Mammary epithelial cell (primary cell): ENCODE measurements at places on chromosomes 4 and X. TPM values are rescaled to one million over a fixed set of nuclear protein-coding genes. Genes with fewer than 3 reads are reported as not detected.

DNA sequence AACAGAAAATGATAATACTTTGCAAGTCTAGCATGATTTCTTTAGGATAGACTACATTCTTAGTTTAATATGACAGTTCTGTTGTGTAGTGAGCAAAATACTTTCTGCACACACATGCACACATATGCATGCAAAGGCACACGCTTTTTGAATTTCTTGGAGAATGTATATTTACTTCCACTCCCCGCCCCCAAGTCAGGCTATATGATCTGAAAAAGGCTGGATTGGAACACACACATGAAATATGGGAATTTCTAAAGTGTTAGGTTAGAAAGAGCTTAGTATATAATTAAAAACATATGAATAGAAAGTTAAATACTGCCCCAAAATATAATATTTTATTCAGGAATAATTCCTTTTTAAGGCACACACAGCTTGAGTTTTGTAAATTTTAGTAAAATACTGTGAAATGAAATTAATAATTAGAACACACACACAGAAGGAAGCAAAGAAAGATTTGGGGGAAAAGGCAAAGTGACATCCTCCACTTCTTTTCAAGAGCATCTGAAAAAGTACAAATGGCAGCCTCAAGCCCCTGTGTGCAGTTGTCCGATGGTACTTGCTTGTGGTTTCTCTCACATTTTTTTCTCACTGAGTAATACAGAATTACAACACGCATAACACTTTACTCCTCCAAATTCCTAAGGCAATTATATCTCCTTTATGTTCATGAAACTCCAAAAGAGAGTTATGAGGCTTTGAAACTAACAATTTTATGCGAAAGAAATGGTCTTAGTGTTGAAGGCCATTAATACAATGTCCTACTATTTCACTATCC is 228.9 kb upstream of the ETNPPL start:
- DNase-seq = peak; percentile 11

- peak; percentile 43 for DNase-seq
Observed at GRCh38 chr4:100049872-100050271, 99.8 kb upstream of the H2AZ1 start.

- DNase-seq = no peak
Observed at GRCh38 chr4:157806184-157806583, 366.6 kb downstream of the GASK1B start.

DNA sequence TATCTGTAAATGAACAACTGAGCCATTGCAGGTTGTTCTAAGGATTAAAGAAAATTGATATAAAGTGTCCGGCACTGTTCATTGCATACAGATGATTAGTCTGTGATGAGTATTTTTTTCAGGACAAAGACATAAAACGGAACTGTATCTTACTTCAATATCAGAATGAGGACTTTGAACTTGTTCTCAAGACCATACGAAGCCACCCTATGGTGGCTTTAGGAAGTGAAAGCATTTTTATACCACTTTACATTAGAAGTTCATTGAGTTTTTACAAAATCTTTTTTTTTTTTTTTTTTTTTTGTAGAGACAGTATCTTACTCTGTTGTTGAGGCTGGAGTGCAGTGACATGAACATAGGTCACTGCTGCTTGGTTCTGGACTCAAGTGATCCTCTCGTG is 45.2 kb upstream of the TRIM2 start:
- no peak for DNase-seq

DNA sequence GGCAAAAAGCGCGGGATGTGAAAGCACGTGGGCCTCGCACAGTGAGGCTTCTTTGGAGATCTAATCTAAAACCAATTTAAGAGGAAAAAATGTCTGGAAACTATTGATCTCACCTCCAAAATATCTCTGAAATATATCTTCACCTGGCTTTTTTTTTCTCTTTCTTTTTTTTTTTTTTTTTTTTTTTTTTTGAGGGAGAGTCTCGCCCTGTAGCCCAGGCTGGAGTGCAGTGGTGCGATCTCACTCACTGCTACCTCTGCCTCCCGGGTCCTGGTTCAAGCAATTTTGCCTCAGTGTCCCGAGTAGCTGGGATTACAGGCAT is 383 bp upstream of the ZMAT1 start:
- DNase-seq = no peak

- DNase-seq = no peak
Observed at GRCh38 chrX:10570601-10571000, 49.8 kb downstream of the MID1 start.

- DNase-seq = no peak
Observed at GRCh38 chrX:104282166-104282725, 27.5 kb upstream of the ESX1 start.

DNA sequence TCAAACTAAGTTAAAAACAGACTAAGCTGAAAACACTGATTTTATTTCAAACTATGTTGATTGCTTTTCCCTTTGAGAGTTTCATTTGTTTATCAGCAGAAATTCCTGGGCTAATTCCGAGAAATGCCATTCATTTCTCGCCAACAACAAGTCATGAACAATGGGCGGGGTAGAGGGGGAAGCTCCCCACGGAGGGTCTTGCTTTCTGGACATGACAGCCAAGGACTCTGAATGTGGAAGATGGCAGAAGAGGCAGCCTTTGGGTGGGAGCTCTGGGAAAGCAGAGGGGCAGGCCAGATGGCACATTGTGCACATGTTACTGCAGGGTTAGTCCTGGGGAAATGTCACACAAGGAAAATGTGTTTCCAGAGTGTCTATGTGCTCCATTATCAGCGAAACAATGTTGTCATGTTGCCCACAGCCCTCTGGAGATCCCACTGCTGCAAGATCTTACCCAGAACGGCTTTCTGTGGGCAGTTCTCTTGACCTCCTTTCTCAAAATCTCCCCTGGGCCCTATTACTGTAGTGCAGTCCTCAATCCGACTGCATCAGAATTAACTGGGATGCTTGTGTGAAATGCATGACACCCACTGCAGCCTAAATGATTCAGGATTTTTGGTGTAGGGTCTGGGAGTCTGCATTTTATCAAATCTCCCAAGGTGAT is 45.0 kb downstream of the CHRDL1 start:
- DNase-seq = no peak

DNA sequence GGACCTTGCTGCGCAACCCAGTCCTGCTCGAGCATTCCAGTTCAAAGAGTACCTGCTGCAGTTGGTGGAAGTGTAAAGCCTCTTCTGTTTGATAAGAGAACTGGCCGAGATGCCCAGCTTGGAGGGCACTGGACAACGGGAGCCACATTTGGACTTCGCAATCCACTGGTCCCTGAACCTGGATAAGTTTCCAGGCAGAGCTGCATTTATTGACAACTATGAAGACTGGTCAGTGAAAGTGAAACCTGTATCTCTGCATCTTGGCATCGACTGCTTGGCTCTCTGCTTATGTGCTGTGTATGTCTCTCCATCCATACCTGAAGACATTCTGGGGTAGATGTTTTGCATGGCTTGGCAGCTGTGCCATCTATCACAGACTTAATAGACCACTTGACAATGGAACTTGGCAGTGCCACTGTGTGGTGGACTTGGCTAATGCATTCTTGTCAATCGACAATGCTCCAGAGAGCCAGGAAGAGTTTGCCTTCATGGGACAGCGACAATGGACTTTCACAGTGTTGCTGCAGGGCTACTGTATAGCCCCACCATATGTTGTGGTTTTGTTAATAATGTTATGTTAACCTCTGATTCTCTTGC is 43.5 kb upstream of the ZBTB33 start:
- DNase-seq = no peak

GRCh38 chr4:22014222-22014741 is 65.7 kb upstream of the KCNIP4 start:
- DNase-seq = no peak

DNA sequence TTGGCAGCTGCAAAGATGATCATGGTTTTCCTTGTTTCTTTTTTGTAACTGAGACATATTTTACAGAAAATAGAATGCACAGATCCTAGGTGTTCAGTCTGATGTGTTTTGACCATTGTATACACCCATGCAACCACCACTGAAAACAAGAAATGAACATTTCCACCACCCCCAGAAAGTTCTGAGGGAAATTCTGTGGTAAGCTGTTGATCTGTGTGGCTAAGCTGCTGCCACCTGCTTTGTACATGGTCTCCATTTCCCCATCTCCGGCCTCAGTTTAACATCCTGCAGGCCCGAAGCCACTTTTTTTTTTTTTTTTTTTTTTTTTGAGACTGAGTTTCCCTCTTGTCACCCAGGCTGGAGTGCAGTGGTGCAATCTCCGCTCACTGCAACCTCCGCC is 65.3 kb downstream of the NYX start:
- no peak for DNase-seq

- peak; percentile 72 for DNase-seq
Observed at GRCh38 chr4:41212616-41213203, 1.6 kb downstream of the APBB2 start.

GRCh38 chr4:110134269-110134869 is 64.0 kb downstream of the ELOVL6 start:
- DNase-seq = no peak

GRCh38 chr4:164959896-164960295 is 17.6 kb downstream of the TRIM61 start:
- DNase-seq = peak; percentile 75

- DNase-seq = no peak
Observed at GRCh38 chr4:113160548-113160947, 111.1 kb downstream of the ANK2 start.

GRCh38 chr4:165154482-165154881 is 41.8 kb upstream of the TMEM192 start:
- no peak for DNase-seq

DNA sequence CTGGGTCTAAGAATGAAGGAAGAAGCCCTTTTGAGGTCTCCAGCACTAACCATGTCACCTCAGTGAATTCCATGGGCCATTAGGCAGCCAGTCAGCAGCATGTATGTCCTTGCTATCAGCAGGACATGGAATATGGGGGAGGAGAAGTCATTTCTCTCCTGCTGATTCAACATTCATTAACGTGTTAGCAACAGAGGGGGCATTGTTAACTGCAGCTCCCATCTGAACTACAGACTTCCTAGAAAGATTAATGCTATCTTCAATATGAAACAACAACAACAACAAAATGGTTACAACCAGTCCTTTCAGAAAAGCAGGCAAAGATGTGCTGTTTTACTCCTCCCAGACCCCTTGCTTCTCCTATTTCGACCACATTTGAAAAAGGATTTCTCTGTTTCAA is 120.4 kb upstream of the SLC34A2 start:
- no peak for DNase-seq

- no peak for DNase-seq
Observed at GRCh38 chr4:185955826-185956543, 113.0 kb upstream of the TLR3 start.

GRCh38 chr4:34486461-34487363 is 1757.6 kb downstream of the ARAP2 start:
- DNase-seq = no peak

- no peak for DNase-seq
Observed at GRCh38 chrX:11541510-11541909, 124.2 kb downstream of the ARHGAP6 start.

DNA sequence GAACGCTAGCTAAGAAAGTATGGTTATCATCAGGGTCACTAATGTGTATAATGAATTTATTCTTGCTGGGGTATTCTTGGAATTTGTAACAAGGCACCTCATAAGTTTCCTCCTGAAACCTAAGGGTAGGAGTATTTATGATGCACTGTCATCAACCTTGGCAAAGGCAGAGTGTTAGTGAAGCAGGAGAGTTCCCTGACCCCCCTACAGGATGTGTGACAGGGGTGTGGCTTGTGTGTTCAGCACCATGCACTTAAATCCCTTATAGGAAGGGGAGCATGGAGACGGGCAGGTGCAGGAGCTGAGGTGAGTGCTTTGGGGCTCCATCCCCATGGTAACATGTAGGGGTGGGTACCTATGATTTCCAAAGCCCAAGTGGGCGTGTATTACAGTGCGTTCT is 237.7 kb downstream of the GALNTL6 start:
- no peak for DNase-seq

- DNase-seq = no peak
Observed at GRCh38 chrX:123983240-123983639, 21.7 kb downstream of the STAG2 start.

- peak; percentile 22 for DNase-seq
Observed at GRCh38 chr4:67087897-67088296, 457.4 kb downstream of the CENPC start.

DNA sequence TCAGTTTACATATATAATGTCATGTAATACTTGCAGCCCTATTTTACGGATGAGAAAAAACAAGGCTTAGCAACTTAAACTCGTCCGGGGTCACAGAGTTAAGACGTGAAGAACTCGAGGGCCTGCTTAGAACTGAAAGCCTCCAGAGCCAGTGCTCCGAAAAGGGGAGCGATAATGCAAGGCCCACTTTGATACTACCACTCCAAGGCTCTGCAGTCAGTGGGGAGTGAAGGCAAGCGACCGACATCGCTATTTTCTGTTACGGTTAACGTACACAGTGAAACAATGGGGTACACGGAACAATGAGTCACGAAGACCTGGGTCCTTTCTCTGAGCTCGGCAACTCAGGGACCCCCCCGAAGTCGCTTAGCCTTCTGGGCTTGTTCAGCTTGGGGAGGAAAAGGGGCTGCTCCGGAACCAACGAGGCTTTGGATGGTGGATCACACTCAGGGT is 965 bp downstream of the PPA2 start:
- no peak for DNase-seq

DNA sequence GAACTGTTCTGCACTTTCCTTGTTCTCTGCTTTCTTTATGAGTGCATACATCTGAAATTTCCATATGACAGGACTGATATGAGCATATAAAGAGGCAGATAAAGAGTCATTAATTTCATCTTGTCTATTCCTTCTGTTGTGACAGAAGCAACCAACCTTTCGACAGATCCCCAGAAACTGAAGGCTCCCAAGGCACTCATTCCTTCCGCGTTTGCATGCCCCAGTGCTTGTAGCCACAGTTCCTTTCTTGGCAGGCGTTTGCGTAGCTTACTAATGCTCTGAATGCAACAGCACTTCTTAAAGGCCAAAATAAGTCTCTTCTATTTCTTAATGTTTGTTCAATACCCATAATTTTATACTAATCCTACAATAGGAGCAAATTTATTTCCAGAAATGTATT is 94.0 kb upstream of the TBL1X start:
- no peak for DNase-seq

GRCh38 chr4:171157462-171158082 is 655.6 kb upstream of the GALNTL6 start:
- DNase-seq = no peak

- DNase-seq = no peak
Observed at GRCh38 chrX:100870527-100870926, 3.6 kb downstream of the NOX1 start.

GRCh38 chrX:150688911-150689451 is 4.2 kb upstream of the MTMR1 start:
- peak; percentile 90 for DNase-seq

Gene POLN
- total RNA-seq = 0.83 TPM

Gene RHOXF2
- not detected in 2 replicates for total RNA-seq

Gene KCTD8
- total RNA-seq = not detected

Gene AMTN
- not detected for total RNA-seq

Gene CDKL2
- total RNA-seq = 1.8 and 2.9 TPM in 2 replicates

Gene CCDC110
- total RNA-seq = 0.43 and 0.59 TPM in 2 replicates

Gene TMEM271
- total RNA-seq = not detected in 2 replicates

Gene GSX2
- total RNA-seq = not detected

Gene FBXL5
- total RNA-seq = 72.1 and 83.5 TPM in 2 replicates

Gene VBP1
- 42.2 TPM for total RNA-seq

Gene SH3TC1
- 131 and 138 TPM in 2 replicates for total RNA-seq

Gene PDE5A
- 17.3 TPM for total RNA-seq

Gene GAGE13
- not detected in 2 replicates for total RNA-seq
